ENCODE measurements at places on chromosomes 7 and 10. TPM values are rescaled to one million over a fixed set of nuclear protein-coding genes. Genes with fewer than 3 reads are reported as not detected.
A peak's percentile ranks its signal among the peaks of the same experiment; 100 is the strongest.

- H3K4me1 ChIP-seq: no peaks in the 10 kb centered on the region
- H3K4me3 ChIP-seq: no peak overlapping the region
- H3K27ac ChIP-seq: no peak overlapping the region
- no peaks in the 10 kb centered on the region for H3K27me3 ChIP-seq
These were observed 320.7 kb downstream of the GPR37 start for GRCh38 chr7:124444696-124445480.

GRCh38 chr10:74084955-74085354, 65.7 kb downstream of the AP3M1 start:
- no peak overlapping the region for H3K27ac ChIP-seq
- no peak for DNase-seq
- H3K4me3 ChIP-seq: no peak overlapping the region

- H3K27me3 ChIP-seq: no peaks in the 10 kb centered on the region
- H3K36me3 ChIP-seq: no peaks in the 10 kb centered on the region
- no peak overlapping the region for H3K4me3 ChIP-seq
These were observed 13.1 kb upstream of the CAMK2G start for GRCh38 chr10:73887294-73888039.

DNA sequence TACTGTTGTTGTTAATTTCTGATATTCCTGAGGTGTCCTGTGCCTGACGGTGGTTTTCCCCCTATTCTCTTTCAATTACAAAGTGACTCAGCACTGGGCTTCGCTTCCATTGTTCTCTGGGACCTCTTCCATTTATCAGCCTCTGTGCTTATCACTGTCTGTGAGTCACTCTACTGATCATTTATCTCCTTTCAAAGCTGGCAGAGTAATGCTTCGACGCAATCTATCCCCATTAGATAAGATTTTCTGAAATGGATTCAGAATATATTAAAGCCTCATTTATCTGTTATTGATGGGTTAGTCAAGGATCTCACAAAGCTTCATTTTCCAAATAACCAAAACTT, 679.2 kb downstream of the SDK1 start:
- no peaks in the 10 kb centered on the region for H3K36me3 ChIP-seq
- DNase-seq: no peak
- no peaks in the 10 kb centered on the region for H3K4me1 ChIP-seq
- no peak overlapping the region for H3K27ac ChIP-seq
- no peak overlapping the region for H3K4me3 ChIP-seq

GRCh38 chr10:93807371-93807770, 49.6 kb downstream of the LGI1 start:
- H3K27ac ChIP-seq: no peak overlapping the region
- H3K36me3 ChIP-seq: no peaks in the 10 kb centered on the region
- H3K27me3 ChIP-seq: peaks cover 12% of the 10 kb centered on the region
- H3K4me1 ChIP-seq: no peaks in the 10 kb centered on the region
- DNase-seq: no peak

- DNase-seq: no peak
- peaks cover under 1% of the 10 kb centered on the region for H3K36me3 ChIP-seq
These were observed 748 bp downstream of the PHTF2 start for GRCh38 chr7:77799078-77799964.

- peaks cover 68% of the 10 kb centered on the region for H3K4me1 ChIP-seq
- H3K27ac ChIP-seq: peak overlapping the region; percentile 90
- peak overlapping the region; percentile 59 for H3K4me3 ChIP-seq
- peaks cover 6% of the 10 kb centered on the region for H3K36me3 ChIP-seq
- peak; percentile 76 for DNase-seq
- H3K27me3 ChIP-seq: no peaks in the 10 kb centered on the region
These were observed 1.6 kb downstream of the GLUD1 start for GRCh38 chr10:87092861-87093631.

ITIH5 gene
- total RNA-seq: 25.1 TPM

TMEM229A gene
- not detected for total RNA-seq

CAV2 gene
- 28.5 TPM for total RNA-seq
